ENCODE measurements at places on chromosomes 7 and 10.

DNA sequence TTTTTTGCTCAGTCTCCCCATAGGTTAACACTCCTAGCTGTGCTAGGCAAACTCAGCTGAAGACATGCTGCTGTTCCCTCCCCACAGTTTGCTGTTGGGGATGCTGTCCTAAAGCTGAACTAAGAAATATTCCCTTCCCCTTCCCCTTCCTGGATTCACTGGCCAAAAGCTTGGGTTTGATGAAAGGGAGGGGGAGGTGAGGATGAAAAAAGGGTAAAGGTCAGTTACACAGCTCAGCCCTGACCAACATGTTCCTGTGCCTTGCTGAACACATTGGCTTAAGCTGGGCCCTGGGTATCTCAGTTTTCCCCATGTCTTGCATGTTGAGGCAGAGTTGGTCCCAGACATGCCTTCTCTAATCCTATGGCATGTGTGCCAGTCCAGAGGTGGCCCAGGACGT is 15.3 kb downstream of the CCM2 start:
- DNase-seq: no peak

DNA sequence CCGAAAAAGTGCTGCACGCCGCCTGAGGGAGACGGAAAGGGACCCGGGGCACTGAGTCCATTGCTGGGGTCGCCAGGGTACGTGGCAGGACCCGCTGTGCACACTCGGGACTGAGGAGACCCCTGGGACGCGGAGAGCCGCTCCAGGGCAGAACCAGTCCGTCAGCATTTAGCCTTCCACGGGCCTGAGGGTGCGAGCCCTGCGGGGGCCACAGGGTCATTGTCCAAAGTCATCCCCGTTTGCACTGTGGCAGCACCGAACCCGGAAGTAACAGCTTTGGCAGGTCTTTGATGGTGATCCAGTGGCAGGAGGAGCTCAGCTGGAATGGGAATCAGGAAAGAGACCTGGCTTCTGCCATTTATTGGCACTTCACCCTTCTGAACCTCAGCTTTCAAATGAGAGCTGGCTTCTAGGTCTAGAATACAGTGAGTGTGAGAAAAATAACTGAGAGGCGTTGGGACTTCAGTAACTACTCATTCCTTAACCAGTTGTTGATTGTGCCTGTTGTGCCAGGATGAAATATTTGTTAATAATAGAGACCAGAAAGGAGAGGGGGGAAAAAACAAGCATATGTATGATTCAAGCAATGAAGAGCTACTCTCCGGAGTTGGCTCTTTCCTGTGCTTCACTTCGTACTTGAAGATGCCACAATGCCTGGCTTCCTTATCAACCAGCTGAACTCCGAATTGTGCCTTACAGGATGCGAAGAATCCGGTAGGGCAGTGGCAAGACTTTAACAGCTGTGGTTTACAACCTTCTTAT is 811 bp upstream of the ARHGAP12 start:
- DNase-seq: no peak

DNA sequence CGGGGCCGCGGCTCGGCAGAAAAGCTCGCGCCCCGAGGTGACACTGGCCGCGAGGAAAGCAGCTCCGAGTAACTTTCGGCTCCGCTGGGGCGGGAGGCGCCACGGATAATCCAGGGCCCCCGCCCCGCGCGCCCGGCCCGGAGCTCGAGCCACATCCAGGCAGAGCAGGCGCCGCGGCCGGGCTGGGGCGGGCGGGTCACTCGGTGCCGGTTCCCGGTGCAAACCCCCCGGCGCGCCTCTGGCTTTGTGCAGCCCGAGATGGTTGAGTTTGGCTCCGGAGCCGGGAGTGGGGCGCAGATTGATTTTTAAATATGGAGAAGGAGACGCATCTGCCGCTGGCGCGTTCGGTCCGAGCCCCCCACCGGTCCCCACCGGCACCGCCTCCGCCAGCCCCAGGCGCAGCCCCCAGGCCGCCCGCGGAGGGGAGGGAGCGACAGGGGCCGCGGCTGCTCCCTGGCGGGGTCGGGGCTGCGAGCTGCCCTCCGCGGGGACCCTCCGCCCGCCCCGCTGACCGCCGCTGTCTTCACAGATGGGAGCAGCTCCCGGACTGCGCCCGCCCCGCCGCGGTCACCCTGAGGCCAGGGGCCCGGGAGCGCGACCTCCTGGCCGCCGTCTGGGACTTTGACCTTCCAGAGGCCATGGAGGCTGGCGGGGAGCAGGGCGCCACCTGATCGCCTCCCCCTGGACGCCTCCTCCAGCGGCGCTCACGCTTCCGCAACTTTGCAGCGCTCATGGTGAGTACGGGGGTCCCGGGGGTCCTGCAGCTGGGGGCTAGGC is 643 bp downstream of the ADGRA1 start:
- DNase-seq: no peak

GRCh38 chr7:82704121-82704520 is 260.5 kb upstream of the CACNA2D1 start:
- DNase-seq: peak; percentile 49

DNA sequence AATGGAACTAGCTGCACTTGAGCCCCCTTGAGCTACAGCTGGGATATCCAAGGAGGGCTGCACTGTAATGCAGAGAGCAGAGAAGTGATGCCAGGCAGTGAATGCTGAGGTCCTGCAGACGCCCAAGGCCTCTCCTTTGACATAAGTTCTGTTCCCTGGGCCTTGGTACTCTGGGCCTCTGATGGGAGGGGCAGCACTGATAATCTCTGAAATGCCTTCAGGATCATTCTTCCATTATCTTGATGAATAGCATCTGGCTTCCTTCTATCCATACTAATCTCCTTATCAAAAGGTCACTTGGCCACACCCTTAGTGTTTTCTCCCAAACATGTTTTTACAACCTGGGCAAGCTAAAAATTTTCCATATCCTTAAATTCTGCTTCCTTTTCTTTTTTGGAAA is 6.9 kb downstream of the GRB10 start:
- no peak for DNase-seq

DNA sequence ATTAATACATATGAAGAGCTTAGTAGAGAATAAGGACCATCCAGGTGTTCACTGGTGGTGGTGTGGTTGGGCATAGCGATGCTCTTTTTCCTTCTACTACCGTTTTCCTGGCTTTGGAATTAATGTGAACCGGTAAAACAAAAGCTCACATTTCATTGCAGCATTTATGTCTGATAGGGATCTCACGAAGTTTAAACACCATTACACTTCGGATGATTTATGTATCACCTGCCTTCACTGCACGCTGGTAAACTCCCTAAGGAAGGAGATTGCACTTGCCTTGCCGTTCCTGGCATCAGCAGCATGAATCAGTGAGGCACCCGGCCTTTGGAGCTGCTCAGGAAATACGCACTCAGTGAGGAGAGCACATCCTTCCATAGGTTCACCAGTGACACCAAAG is 47.5 kb downstream of the WIPF3 start:
- DNase-seq: peak; percentile 57

DNA sequence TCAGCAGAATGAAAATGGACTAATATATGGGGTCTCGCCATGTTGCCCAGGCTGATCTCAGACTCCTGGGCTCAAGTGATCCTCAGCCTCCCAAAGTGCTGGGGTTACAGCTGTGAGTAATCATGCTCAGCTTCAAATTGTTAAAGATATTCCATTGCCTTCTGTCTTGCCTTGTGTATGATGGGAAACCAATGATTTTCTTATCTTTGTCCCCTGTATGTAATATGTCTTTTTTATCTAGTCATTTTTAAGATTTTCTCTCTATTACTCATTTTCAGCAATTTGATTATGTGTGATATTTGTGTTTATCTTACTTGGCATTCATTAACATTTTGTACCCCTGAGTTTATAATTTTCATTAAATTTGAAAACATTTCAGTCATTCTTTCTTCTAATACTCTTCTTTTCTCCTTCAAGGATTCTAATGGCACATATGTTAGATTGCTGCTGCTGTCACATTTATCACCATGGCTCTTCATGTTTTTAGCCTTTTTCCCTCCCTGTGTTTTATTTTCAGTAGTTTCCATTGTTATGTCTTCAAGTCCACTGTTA is 12.6 kb downstream of the LYZL1 start:
- no peak for DNase-seq

DNA sequence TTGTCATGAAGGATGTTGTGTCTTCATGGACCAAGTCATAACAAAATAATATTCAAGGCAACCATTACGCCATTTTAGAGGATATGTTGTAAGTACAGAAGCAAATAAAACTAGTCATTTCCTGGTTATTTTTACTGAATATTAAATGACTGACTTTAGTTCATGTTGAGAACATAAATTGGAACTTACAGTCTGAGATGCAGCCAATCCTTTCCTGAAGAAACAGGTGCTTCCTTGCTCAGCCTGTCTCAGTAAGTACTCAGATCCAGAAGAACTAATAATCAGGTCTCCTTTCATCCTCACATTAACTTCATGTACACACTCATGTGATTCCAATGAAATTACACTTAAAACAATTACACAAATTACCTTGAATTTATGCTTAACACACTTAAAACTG is 12.3 kb downstream of the SEMA3A start:
- DNase-seq: no peak

DNA sequence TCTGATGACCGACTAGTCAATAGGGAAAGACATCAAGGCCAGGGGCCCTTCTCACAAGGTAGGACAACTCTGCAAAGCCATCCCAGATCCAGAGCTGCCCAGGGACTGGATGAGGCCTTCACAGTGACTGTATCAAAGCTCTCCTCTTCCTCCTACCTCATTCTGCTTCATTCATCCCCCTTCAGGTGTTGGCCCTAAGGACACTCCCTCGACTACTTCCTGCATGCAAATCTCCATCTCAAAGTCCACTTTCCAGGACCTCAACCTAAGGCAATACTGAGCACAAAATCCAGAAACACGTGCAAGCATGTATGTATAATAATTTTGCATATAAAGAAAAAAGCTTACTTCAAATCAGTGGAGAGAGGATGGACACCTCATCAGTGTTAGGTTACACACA is 25.1 kb downstream of the DPY19L1 start:
- no peak for DNase-seq

DNA sequence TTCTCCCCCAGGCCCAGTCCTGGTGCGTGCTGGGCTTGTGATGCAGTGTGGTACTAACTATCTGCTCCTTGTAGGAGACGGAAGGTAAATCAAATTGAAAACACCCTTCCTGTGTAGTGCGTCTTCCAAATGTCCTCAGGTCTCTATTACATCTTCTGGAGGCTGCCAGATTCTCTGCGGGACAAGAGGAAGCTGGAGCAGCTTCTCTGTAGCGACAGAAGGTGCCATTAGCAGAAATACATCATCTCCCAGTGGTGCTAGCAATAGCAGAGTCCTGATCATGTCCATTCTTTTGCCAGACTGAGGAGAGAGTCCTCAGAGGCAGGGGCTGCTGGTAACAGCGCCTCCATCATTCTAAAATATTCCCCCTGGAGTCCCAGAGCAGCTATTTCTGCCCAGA is 675.2 kb downstream of the LRMDA start:
- DNase-seq: no peak

DNA sequence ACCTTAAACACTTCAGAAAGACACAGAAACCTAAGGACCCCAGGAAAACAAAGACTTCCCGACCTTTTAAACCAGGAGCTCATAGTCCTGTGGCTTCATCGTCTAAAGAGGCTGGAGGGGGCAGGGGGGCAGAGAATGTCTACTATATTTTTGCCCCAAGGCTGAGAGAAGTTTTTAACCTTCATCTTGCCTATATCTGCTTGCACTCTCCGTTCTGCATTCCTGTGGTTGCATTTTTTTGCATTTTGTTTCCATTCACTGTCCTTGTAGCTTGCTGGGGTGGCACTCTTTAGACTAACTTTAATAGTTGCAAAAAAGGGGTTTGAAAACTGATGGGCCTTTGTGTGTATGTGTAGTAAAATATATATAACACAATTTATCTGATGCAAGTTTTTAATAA is 23.7 kb downstream of the PRKAR2B start:
- DNase-seq: no peak

DNA sequence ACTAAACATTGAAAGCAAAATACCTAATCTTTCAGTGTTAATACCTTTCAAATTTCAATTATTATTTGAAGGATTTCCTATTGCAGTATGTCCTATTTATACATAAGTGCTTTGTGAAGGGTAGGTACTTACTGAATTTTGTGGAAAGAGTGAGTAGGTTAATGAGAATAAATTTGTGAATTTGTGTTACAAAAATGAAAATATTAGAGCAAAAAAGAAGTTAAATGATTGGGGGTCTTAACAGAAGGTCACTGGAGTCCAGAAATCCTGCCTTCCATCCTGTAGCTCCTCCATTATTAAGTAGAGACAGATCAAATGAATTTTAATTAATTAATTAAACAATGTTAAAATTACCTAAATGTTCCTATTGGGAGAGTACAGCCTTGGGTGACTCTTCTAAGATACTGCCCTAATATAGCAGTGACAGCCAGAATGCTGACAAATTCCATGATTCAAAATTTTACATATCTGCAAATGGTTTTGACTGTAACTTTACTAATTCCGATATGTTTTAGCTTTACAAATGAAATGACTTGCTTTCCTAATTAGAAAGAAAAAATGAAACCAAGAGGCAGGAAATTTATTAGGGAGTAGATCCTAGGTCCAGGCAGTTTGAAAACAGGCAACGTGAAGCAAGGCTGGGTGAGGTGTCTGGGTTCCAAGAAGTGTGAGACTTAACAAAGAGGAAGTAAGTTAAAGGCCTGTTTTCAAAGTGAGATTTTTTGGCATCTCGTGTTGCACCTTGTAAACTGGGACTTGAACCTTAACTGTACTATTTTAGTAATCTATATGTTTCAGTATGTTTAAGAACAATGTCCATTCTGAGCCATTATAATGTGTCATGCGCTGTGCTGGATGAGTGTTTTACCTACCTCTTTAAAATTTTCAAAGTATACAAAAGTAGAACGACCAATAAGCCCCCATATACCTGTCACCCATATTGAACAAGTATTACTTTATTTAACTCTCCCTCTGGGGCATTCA is 1.5 kb downstream of the PIK3CG start:
- no peak for DNase-seq

GRCh38 chr10:70331486-70332268 is 47.9 kb upstream of the NPFFR1 start:
- DNase-seq: peak; percentile 12

DNA sequence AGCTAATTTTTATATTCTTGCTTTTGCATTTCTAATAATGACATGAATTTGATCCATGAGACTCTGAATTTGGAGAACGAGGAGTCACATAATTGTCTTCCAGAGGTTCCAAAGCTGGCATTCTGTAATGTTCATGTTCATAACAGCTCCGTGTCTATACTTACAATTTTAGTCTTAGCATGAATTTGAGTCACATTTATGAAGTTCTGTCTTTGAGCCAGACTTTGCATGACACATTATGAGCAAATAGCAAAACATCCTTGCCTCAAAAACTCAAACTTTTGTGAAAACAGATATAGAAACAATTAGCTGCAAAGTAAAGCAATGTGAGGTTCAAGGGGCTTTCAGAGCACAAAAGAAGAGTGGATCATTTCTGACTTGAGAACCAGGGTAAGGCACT is 44.5 kb upstream of the CAV2 start:
- no peak for DNase-seq
